ENCODE measurements at places on chromosomes 16 and 17. TPM values are rescaled to one million over a fixed set of nuclear protein-coding genes. Genes with fewer than 3 reads are reported as not detected.

The OR2C1 gene
- not detected for total RNA-seq

The FBXO39 gene
- not detected for total RNA-seq

The C16orf74 gene
- 12.2 TPM for total RNA-seq

The CBX2 gene
- 4.9 TPM for total RNA-seq

The RAPGEFL1 gene
- 1.4 TPM for total RNA-seq

The PSMD3 gene
- 84.8 TPM for total RNA-seq

The SLC35G6 gene
- total RNA-seq = not detected

The HID1 gene
- 5.2 TPM for total RNA-seq

The PRSS27 gene
- 3.6 TPM for total RNA-seq

The CCL8 gene
- not detected for total RNA-seq

The TRIM47 gene
- 25.0 TPM for total RNA-seq

The ZNF385C gene
- total RNA-seq = not detected

The CMTM2 gene
- not detected for total RNA-seq

All from pericardium fibroblast (primary cell).